ENCODE measurements at places on chromosomes 5 and 9.

DNA sequence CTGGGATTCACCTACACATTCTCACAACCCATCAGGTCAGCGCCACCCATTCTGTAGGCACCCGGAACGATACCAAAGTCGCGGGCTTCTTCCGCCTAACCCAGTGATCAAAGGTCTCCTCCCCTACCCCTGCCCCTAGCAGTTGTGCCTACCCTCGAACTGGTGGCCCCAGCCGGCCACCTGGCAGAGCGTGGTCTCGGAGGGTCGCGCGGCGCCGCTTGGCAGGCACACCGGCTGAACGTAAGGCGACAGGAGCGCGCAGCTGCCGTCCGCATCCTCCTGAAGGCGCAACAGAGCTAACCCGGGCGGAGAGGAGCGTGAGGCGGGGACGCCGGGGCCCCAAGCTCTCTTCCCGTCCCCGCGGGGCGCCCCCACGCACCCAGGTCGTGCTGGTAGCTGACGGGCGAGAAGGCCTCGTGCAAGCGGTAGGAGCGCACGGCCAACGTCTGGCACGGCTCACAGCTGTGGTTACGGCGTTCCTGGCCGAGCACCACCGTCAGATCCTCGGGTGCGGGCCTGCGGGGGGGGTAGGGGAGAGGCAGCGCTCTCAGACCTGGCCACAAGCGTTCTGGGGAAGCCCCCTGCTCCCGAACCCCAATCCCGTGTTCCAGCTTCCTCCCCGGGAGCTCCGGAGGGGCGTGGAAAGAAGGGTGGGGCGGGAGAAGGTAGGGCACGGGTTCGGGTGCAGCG lies 2.8 kb upstream of the PFN3 start:
- peak; percentile 79 for DNase-seq

- DNase-seq: no peak
These were observed 38.1 kb downstream of the HMCN2 start for GRCh38 chr9:130303613-130304055.

DNA sequence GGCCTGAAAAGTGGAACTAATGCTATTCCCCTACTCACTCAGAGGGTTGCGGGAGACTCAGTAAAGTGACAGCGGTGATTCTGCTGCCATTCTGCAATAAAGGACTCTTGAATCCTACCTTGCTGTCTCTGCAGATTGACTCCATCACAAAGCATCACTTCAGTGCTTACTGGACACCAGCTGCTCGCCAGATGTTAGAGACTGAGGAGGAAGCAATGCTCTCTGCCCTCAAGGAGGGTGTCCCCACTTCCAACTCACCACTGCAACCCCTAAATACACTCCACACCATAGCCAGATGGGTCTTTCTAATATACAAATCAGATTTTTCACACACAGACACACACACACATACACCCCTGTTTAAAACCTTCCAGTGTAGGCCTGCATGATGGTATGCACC lies 21.4 kb downstream of the TTLL11 start:
- no peak for DNase-seq

GRCh38 chr5:79736528-79737514 lies 47.2 kb downstream of the CMYA5 start:
- DNase-seq: peak; percentile 51

DNA sequence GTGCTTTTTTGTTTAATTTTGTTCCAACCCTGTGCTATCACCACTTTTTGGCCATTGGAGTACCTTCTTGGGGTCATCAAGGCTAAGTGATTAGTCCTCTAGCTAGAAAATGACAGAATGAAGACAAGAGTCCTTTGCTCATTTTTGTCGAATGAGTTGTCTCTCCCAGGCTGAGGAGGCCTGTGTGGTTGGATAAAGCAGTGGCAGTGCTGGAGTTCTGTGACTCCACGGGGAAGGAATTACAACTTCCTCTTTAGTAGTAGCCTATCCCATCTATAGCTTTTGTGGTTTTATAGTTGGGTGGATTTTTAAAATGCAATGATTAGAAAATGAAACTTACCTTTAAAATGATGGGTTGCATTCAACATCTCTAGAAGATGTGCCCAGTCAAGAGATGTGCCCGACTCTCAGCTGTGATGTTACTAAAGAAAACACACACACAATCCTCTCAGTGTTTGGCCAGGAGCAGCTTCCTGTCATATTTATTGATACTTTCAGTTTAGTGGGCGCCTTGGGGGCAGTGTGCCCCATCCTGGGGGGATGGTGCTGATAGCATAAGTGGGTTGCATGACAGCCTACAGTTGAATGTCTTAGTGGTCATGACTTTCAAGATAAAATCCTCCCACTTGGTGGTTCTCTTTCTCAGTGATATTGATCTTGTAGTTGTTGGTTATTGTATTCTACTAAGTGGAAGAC lies 11.9 kb downstream of the OTULINL start:
- DNase-seq: peak; percentile 33

GRCh38 chr9:35859990-35860339 lies 10.2 kb downstream of the OR13J1 start:
- no peak for DNase-seq

DNA sequence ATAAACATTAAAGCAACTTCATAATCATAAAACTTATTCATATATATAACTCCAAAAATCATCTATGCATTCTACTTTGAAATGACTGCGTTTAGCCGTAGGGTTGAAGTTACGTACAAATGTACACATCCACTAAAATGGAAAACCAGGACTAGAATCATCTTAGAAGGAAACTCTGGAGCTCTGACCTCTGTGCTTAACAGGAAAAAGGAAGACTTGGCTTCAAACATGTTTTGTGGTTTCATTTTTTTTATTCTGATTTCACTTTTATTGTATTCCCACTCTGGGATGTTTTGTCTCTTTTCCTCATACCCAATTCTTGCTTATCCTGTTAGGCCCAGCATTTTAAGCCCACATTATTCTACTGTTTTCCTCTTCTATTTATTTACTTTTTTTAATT lies 44.9 kb downstream of the GRAMD2B start:
- no peak for DNase-seq

- DNase-seq: peak; percentile 8
These were observed 29.9 kb downstream of the SPACA9 start for GRCh38 chr9:132908635-132909034.

GRCh38 chr9:112361601-112362000 lies 18.3 kb upstream of the HSDL2 start:
- DNase-seq: no peak

DNA sequence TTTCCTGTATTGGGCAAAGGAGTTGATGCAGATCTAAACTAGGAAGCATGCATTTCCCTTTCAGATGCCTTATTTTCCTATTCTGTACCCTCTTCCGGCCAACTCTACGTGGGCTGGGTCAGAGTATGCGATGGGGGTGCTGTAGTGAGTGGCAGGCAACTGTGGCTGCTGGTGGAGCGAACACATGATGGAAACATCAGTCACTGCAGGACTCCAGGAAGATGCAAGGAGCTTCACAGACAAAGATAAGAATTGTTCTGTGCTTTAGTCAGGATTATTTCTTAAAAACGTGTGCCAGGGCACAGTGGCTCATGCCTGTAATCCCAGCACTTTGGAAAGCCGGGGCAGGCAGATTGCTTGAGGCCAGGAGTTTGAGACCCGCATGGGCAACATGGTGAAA lies 75.1 kb downstream of the PSAT1 start:
- no peak for DNase-seq

DNA sequence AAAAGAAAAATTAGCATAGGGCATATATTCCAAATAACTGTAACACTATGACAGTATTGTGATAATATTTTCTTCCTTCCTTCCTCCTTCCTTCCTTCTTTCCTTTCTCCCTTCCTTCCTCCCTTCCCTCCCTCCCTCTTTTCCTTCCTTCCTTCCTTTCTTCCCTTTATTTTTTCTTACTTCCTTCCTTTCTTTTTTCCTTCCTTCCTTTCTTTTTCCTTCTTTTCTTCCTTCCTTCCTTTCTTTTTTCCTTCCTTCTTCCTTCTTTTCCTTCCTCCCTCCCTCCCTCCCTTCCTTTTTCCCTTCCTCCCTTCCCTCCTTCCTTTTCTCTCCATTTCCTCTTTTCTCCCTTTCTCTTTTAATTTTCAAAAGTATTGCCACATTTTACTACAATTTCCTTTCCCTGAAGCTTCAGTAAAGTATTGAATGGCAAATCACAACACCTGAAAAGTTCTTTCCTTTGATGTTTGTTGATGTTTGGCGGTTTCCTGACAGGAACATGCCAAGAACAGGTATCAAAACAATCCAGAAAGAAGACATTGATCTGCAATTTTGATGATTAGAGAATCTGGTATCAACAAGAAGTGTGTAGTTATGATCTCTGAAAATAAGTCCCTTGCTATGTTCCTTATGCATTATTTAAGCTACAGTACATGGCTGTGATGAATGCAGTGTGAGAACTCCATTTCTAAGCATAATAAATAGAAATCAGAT lies 253.1 kb upstream of the EDIL3 start:
- DNase-seq: no peak

DNA sequence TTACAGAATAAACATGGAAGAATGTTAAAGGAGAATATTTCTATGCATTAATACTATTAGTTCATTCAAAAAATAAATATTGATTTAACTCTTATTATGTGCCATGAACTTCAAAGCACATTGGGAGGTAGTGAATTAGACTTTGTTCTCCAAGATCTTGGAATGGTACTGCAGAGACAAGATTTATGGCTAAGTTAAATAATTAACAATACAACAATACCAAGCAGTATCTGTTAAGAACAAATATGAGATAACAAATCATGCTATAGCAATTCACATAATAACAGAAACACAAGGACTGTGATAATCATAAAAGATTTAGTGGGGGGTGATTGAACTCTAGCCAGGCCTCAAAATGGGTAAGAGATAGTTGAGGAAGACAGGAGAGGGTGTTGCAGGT lies 11.6 kb downstream of the NMUR2 start:
- no peak for DNase-seq

DNA sequence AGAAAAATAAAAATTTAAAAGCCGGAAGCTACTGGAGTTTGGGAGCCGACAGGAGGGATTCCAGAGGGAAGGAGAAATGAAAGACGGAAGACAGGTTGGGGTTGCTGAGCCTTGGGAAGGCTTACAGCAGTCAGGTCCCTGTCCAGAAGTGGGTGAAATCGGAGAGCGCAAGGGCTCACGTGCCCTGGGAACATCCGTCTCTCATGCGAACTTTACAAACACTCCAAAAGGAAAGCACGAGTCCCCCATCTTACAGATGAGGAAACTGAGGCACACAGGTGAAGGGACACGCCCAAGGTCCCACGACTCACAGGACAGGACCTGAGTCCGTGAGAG lies 347 bp upstream of the OLFML2A start:
- DNase-seq: no peak

- no peak for DNase-seq
These were observed 688.4 kb downstream of the PTPRD start for GRCh38 chr9:9924376-9924775.

GRCh38 chr5:83253720-83254119 lies 176.4 kb downstream of the XRCC4 start:
- no peak for DNase-seq

DNA sequence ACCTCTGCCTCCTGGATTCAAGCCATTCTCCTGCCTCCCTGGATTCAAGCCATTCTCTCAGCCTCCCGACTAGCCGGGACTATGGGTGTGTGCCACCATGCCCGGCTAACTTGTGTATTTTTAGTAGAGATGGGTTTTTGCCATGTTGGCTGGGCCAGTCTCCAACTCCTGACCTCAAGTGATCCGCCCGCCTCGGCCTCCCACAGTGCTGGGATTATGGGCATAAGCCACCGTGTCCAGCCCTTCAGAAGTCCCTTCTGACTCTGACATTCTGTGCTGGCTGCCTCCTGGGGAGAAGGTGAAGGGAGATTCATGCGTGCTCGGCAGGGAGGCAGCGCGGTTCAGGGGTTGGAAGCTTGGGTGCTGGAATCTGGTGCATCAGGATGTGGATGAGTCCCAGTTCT lies 28.8 kb downstream of the PRRX2 start:
- DNase-seq: no peak

GRCh38 chr9:21570643-21571275 lies 88.6 kb upstream of the IFNE start:
- no peak for DNase-seq

GRCh38 chr9:120440791-120441190 lies 139.2 kb downstream of the CDK5RAP2 start:
- no peak for DNase-seq

- DNase-seq: no peak
These were observed 2.6 kb downstream of the HMMR start for GRCh38 chr5:163463063-163463435.

DNA sequence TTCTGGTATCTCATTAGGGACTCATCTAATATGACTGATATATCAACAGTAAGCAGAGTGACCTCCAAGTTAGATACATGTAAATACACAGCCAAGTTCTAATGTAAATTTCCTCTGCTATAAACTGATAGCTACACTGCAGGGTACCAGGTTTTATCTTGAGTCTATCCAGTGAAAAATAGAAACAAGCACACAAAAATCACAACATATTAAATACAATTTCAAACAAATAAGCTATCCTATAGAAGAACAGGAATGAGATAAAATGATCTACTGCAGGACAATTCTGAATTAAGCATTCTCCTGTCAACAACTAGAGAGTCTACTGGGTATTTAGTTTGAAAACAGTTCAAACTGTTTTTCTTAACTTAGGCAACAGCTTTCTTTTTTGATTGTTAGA lies 42.7 kb downstream of the NR3C1 start:
- DNase-seq: no peak
